ENCODE measurements at places on chromosomes 5 and 9.

- no peak for DNase-seq
These were observed 2.8 kb upstream of the PRDM12 start for GRCh38 chr9:130661451-130662098.

- no peak for DNase-seq
These were observed 147.0 kb upstream of the RASA1 start for GRCh38 chr5:87120518-87121303.

DNA sequence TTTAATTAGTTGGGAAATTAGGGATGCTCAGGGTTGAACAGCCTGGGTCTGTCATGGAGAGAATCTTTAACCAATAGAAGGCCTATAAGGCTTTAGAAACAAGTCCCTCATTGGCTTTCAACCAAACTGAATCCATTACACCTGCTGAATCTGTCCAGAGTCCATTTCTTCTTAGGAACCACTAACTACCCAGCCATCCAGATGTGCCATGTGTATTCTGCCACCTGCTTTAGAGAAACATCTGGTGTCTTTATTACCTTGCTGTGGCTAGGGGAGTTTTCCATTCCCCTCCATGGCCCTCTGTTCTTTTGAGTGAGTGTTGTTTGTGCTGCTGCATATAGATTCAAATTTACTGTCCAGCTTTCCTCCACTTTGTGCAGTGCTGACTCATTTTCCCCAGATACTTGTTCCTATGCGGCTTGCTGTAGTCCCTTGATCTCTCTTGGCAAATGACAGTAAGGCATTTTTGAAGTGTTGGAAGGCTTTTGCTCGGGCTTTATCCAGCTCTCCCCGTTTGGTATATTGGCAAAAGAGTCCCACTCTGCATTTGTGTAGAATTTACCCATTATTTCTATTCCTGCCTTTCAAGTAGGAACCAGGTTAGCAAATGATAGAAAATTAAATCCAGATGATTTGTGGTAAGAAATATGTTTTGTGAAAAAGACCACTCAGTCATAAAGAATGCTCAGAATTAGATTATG lies 54.6 kb downstream of the NLN start:
- no peak for DNase-seq

GRCh38 chr5:135306557-135306956 lies 92.5 kb downstream of the MACROH2A1 start:
- no peak for DNase-seq

- no peak for DNase-seq
These were observed 3.6 kb downstream of the RIC1 start for GRCh38 chr9:5632540-5632939.

GRCh38 chr9:134730761-134731496 lies 89.3 kb downstream of the COL5A1 start:
- DNase-seq: no peak

DNA sequence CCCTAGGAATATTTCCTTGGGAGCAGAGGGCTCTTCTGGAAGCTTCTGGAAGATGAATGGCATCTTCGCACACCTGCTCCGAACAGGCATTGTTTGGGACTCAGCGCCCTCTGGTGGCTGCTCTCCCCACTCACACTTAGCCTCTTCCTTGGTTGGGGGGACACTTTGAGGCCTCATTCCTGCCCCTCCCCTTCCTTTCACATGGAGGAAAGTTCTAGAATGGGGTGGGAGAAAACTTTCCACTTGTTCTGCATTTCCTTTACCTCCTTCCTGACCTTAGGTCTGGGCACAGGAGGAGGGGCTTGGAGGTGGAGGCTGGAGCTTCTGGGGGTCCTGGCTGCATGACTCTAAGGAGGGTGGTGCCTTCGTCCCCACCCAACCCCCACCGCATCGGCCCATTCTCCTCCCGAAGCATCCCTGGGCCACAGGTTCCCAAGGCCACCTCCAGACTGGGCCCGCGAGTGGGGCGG lies 19.3 kb upstream of the SMIM32 start:
- DNase-seq: peak; percentile 9

GRCh38 chr9:91004992-91005391 lies 203.4 kb downstream of the SYK start:
- DNase-seq: no peak

GRCh38 chr5:53984971-53985370 lies 325.4 kb downstream of the ARL15 start:
- DNase-seq: no peak

DNA sequence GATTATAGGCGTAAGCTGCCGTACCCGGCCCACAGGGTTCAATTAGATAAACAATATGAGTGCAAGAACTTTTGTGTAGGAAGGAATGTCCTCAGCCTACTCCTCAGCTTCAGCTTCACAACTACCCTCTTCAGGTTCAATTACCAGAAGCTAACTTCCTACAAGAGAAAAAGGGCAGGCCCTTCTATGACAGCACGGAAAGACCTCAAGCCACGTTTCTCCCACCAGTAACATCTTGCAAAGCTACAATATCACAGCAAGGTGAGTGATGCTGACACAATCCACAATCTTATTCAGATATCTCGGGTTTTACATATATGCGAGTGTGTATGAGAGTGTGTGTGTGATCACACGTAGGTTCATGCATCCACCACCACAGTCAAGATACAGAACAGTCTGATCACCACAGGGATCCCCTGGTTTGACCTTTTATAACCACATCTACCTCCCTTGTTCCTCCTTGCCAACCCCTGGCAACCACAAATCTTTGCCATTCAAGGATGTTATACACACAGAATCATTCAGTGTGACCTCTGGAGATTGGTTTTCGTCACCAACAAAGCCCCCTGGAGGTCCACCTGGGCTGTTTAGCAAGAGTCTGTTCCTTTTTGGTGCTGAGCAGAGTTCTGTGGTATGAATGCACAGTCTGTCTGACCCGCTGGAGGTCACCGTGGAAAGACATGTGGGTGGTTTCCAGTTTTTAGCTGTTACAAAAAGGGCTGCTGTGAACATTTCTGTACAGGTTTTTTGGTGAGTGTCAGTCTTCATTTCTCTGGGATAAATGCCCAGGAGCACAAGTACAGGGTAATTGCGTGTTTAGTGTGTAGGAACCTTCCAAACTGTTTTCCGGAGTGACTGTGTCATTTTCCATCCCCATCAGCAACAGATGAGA lies 38.2 kb downstream of the IPPK start:
- DNase-seq: no peak

DNA sequence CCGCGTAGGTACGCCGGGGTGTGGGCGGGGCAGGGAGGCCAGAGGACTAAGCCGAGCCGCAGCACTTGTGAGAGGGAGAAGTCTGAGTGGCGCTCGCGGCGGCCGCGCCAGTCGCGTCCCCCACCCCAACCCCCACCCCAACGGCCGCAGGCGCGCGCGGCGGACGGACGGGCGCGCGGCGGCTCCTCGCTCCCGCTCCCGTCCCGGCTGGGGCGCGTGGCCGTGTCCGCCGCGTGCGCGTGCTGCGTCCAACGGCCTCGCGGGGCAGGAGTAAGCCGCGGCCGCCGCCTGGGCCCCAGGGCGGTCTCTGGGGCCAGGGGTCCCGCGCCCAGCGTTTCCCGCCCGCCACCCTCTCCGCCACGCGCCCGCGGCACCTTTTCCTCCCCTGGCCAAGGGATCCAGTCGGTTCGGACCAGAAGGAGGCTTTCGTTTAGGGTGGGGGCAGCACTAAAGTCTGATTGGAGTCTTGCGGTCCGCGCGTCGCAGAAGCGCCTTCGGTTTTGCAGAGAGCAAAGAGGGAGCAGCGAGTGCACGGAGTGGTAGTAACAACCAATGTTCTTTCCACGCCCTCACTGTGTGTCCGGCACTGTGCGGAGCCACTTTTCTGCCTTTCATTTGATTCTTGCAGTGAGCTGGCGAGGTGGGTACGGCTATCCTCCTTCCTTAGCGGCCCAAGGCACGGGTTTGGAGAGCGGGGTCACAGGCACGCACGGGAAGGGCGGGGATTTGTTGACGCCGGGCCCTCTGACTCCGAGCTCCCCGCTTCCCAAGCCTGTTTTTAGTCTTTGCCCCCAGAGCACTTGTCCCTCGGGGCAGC lies 483 bp downstream of the G3BP1 start:
- no peak for DNase-seq

GRCh38 chr9:784202-784601 lies 57.3 kb upstream of the DMRT1 start:
- no peak for DNase-seq

DNA sequence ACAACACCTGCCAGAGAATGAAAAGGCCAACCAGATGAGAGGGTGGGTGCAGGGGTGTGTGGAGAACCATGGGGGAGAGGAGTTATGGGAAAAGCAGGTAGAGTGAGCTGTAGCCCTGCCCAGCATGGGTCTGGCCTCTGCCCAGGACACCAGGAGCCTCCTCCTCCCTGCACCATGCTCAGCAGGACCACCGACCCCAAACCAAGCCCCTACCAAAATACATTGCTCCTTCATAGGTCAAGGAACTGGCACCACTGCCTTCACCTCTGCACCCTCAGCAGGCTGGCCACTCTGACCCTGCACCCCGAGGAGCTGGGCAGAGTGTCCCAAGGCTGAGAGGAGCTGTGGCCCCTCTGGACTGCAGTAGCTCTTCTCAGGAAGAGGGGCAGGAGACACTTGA lies 102.0 kb downstream of the NSG2 start:
- no peak for DNase-seq

- DNase-seq: no peak
These were observed 928 bp downstream of the RPL7A start for GRCh38 chr9:133348718-133349573.

GRCh38 chr5:98513380-98513779 lies 260.1 kb upstream of the RGMB start:
- DNase-seq: no peak

DNA sequence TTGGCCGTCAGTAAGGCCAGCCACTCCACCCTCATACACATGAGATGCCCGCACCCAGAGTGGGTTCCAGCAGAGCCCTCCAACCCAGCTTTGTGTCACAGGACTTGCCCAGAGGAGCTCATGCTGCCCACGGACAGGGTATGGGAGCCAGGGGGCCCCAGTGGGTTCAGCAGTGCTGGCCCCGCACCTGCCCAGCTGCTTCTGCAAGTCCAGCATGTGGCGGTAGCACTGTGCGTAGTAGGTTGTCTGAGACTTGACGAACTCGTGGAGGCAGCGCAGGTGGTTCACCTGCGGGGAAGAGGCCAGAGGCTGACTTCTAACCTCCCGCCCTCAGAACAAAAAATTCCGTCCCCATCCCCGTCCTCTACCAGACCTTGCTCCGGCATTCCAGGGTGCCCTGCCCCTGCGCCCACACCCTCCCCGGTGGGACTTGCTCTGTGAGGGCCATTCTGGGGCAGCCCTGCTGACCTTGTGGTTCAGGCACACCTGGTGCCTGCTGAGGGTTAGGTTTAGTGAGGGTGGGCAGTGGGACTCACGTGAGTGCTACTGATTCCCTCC lies 18.5 kb downstream of the SH3GLB2 start:
- no peak for DNase-seq
